ENCODE measurements at places on chromosomes 5 and 9. TPM values are rescaled to one million over a fixed set of nuclear protein-coding genes. Genes with fewer than 3 reads are reported as not detected.
A peak's percentile ranks its signal among the peaks of the same experiment; 100 is the strongest.

DNA sequence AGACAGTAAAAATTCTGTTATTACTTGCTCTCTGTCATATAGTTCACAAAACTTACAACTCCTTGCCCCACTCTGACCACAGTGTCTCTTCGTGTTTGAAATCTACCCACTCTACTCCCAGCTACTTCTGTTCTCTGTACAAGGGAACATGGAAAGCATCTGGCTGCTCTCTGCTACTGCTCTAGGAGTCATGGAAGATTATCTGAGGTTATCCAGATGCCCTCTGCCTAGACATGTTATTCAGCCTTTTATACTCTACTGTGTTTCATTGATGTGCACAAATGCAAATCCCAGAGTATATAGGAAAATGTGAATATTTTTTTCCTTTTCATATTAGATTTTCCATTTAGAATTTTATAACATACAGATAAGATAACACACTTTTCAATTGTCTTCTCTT lies 1525.6 kb downstream of the MAT2B start:
- no peak for DNase-seq

Gene NTMT1
- total RNA-seq = 35.9 TPM

Gene TMEM215
- total RNA-seq = not detected

GRCh38 chr5:171635561-171636245 lies 149.9 kb upstream of the SMIM23 start:
- DNase-seq = no peak

DNA sequence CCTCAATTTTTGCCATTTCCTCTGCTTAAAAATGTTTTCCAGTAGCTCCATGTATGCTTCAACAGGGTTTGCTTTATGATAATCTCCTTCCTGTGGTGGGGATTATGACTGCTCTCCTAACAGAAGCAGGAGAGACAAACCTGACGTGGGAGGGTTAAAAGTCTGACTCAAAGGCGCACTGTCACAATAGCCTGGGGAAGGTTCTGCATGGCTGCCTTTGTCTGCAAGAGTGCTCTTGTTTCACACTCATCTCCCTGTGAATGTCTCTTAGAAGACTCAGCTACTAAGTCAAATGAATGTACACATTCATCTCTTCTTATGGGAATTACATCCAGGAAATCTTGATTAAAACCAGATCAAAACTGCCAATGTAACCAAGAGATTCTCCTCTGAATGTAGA lies 90.9 kb upstream of the MTAP start:
- DNase-seq = no peak

DNA sequence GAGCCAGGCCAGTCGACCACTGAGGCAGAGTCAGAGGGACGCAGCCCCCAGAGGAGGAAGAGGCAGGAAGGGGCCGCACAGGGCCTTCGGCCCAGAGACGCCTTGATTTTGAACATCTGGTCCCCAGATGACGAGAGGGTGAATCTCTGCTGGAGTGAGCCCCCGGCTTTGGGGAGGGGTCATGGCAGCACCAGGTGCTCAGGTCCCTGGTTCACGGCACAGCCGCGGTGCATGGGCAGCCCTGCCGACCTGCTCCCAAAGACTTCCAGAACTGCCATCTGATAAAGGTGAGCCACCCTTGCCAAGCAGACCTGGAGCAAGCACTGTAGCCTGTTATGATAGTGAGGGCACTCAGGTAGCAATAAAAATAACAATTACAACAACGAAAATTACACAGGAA lies 29.8 kb downstream of the LPCAT1 start:
- DNase-seq = no peak

Gene TSSK1B
- total RNA-seq = not detected

DNA sequence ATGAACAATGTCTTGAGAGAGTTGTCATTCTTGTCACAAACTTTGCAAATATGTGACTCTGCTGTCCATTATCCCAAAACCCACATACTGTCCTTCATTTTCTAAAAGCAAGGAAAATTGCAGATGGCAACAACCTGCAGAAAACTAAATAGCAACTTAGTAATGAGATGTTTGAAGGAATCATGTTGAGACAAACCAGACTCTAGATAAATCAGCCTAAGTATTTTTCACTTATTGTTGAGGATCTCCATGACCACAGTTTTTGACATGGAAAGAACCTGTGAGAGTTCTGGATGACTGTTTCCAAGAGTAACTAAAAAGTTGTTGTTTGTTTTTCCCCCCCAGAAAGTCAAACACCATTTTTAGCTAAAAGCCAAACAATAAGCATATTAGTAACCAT lies 535.2 kb upstream of the ZNF608 start:
- no peak for DNase-seq

Gene PCDHB2
- 20.3 TPM for total RNA-seq

Gene TEK
- 0.26 TPM for total RNA-seq

Gene SLC6A18
- total RNA-seq = not detected

- no peak for DNase-seq
These were observed 32.7 kb upstream of the ISOC1 start for GRCh38 chr5:129061849-129062248.

DNA sequence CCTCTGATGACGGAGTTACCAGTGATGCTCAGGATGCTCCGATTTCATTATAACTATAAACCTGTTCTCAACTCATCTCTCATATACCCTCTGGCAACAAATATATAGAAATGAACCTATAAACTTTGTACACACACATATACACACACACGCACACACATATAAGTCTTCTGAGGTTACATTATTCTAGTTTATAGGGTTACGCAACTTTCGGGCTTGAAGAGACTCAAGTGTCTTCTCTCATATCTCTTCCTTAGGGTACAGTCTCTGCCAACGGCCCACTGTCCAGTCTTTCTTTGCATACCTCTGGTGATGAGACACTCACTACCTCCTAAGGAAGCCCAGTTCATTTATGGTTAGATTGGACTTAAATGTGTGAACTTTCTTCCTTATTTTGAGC lies 69.4 kb upstream of the TBC1D2 start:
- no peak for DNase-seq

Gene FYB1
- total RNA-seq = not detected

DNA sequence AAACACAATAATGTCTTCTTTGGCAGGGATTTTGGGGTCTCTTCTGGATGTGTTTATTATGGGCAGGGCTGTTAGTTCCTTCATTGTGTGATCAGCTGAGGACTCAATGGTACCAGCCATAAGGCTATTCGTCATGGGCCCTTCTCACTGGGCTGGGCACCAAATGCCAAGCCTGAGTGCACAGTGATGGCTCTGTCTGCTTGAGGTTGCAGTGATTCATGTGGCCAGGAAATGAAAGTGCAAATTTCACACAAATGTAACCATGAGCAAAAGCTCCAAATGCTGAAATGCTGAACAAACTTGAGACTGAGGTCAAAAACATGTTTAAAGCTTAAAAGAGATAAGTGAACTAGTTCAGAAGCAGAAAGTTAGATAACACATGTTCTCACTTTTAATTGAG lies 191.0 kb downstream of the TARS1 start:
- peak; percentile 9 for DNase-seq
